Activated CD8-positive, alpha-beta memory T cell treated with anti-CD3 and anti-CD28 coated beads for 4 hours (primary cell): ENCODE measurements at places on chromosomes 1 and 21.

GRCh38 chr1:151416231-151416630 lies 16.9 kb downstream of the PSMB4 start:
- no peak for DNase-seq

- DNase-seq: no peak
Measured at GRCh38 chr1:225996946-225997545, 2.1 kb downstream of the SDE2 start.

GRCh38 chr1:34926156-34926555 lies 3.3 kb downstream of the DLGAP3 start:
- DNase-seq: no peak

DNA sequence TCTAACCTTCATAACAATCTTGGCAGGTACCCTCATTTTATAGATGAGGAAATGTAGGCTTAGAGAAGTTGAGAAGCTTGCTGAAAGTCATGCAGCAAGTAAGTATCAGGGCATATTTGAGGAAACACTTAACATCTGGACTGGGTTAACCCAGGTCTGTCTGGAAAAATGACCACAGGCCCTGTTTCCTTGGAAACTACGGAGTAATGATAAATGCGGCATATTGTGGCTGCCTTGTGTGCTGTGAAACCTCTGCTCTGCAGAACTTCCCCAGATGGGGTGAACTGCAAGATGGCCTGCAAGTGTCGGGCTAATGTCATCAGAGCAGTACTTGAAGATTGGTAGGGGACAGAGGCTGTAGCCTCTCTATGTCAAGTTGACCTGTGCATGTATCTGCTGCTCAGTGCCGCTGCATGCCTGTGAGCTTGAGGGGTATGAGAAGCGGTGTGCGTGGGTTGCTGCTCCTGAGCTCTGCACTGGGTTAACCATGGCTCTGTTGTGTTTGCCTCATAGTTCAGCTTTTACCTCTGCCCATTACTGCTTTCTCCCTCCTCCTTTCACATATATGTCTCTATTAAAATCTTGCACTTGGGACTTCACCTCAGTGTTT lies 83.1 kb downstream of the WDR3 start:
- no peak for DNase-seq

DNA sequence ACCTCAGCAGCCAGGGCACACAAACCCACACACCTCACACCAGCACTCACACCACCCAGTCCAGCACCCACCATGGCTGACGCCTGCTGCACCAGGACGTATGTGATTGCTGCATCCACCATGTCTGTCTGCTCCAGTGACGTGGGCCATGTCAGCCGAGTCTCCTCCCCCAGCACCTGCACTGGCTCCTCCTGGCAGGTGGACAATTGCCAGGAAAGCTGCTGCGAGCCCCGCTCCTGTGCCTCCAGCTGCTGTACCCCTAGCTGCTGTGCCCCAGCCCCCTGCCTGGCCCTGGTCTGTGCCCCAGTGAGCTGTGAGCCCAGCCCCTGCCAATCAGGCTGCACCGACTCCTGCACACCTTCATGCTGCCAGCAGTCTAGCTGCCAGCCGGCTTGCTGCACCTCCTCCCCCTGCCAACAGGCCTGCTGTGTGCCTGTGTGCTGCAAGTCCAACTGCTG lies at the start of gene KRTAP10-8:
Gene KRTAP10-8 (plus strand): TSS at position 51 of the 458 bp plus-strand sequence. CDS start 22 bp downstream, at position 73.
- no peak for DNase-seq

- DNase-seq: no peak
Measured at GRCh38 chr1:12809933-12810332, 18.7 kb downstream of the PRAMEF1 start.

DNA sequence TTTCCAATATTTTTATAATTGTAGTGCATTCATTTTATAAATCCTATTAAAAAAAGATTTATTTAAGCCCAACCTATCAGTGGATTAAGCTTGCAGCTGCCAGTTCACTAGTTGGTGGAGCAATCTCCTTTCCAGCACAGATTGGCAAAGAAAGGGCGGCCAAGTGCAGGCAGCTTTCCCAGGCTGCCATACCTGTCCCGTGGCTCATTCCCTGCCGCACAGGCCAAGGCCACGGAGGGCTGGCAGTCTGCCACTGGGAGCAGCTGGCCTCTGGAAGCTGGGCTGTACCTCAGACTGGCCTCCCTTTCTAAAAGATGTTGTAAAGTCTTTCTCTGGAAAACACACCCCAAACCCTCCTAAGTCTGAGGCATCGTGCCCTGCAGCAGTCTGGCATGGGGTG lies 74.2 kb downstream of the SIM2 start:
- DNase-seq: no peak

DNA sequence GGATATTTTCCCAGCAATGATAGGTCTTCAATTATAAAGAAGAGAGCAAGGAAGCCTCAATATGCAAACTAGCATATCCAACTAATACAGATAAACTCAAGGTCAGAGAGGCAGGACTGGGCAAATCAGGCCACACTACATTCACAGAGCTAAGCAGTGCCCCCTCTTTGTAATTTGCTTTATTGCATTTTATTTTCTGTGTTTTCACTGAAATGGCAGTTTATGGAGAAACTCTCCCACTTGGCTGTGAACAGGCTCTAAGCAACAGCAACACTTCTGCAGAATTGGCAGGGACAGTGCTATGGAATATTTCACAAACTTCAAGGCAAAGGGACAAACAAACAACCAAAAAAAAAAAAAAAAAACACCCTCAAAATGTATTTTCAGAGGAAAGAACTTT lies 93.4 kb upstream of the SOD1 start:
- DNase-seq: no peak

DNA sequence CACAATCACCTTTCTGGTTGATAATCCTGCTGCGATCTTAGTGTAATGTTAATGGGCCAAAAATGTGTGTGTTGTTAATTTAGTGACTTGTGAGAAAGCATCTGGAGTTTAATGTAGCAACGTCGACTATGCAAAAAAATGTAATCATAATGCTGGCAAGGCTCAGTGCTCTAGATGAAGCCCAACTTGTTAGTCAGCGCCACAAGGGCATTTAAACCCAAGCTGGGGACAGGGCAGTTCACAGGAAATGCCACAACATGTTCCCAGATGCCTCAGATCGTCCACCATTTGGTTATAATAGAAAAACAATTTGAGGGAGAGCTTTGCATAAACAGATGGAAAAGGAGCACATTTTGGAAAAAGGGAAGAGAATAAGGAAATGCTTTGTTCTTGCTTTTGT lies 585.4 kb upstream of the PLXNA2 start:
- no peak for DNase-seq

DNA sequence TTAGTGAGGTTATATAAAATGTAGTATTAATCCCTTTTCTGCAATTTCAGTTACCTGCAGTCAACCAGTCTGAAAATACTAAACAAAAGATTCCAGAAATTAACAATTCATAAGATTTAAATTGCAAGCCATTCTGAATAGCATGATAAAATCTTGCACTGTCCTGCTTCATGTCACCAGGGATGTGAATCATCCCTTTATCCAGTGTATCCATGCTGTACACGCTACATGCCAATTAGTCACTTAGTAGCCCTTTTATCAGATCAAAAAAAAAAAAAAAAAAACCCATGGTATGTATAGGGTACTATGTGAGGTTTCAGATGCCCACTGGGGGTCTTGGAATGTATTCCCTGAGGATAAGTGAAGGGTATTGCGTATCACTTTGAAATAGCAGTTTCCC lies 191.3 kb upstream of the HP1BP3 start:
- no peak for DNase-seq

DNA sequence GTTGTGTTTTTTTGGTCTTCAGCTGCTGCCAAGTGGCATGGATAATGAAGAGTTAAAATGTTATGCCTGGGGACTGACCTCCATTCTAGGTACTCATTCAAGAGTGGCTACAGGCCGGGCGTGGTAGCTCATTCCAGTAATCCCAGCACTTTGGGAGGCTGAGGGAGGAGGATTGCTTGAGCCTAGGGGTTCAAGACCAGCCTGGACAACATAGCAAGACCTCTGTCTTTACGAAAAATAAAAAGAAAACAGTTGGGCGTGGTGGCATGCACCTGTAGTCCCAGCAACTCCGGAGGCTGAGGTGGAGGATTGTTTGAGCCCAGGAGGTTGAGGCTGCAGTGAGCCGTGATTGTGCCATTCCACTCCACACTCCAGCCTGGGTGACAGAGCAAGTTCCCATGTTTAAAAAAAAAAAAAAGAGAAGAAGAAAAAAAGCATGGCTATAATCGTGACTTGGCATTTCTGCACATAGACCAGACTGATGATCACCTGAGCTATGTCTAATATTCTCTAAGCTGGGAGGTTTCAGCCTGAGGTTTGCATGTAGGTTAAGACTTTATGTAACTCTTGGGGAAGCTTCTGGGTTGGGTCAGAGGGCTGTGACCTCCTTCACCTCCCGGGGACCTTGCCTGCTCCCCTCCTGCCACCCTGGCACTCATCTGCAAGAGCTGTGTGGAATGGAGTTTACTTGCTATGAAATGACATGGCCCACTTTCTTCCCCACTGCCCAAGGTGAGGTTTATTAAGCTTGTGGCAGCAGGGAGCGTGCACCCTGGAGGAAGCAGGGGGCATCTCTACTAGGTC lies 51.3 kb downstream of the DHRS3 start:
- no peak for DNase-seq

DNA sequence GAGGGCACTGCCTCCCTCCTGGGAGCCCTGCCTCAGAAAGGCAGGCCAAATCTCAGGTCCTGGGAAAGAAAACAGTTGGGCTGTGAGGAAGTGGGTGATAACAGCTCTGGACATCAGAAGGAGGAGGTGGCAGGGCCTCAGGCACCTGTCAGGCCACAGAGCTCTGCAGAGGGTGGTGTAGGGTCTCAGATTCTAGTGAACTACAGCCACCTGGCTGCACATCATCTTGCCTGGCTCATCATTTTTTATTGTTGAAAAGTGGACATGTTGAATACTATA lies 15.3 kb upstream of the ZNF678 start:
- no peak for DNase-seq

DNA sequence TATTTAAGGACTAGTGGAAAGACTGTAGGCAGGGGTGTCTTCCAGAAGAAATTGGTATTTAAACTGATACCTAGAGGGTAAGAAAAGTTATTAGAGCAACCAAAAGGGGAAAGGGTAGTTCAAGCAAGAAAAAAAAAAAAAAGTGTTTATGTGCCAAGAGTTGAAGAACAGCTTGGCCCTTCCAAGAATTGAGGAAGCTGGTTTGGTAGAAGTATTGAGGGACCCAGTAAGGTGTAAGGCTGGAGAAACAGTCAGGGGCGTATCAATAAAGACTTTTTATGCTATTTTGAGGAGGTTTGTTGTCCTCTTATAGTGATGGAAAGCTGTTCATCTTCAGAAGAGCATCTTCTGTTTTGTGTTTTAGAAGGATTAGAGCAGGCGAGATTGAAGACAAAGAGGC lies 108.3 kb downstream of the PTPRC start:
- no peak for DNase-seq

- peak; percentile 72 for DNase-seq
Measured at GRCh38 chr1:116724765-116725375, 29.4 kb upstream of the CD2 start.

GRCh38 chr1:86926883-86927282 lies 12.4 kb downstream of the HS2ST1 start:
- DNase-seq: no peak

DNA sequence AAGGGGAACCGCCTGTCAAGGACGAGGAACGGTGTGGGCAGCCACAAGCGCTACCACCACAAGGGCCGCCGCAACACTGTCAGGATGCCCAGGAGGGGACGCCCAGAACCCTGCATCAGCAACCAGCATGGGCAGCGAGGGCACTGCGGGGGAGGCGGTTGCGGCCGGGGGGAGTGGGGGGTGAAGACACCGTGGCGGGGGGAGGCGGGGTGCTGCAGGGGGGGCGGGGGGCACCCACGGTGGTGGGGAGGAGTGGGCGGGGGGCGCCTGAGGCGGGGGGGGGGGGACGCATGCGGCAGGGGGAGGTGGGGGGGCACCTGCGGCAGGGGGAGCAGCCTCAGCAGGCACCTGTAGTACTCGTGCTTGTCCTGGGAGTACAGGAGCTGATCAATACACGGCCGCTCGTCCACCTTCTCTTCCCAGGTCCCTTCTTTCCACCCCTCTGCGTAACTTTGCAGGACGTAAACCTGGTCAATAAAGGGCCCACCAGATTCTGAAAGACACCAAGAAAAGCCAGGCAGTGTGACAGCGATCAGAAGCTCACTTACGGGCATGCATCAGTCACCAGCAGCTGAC lies 4.6 kb downstream of the POFUT2 start:
- no peak for DNase-seq

- DNase-seq: no peak
Measured at GRCh38 chr1:164802529-164803282, 243.7 kb downstream of the PBX1 start.

DNA sequence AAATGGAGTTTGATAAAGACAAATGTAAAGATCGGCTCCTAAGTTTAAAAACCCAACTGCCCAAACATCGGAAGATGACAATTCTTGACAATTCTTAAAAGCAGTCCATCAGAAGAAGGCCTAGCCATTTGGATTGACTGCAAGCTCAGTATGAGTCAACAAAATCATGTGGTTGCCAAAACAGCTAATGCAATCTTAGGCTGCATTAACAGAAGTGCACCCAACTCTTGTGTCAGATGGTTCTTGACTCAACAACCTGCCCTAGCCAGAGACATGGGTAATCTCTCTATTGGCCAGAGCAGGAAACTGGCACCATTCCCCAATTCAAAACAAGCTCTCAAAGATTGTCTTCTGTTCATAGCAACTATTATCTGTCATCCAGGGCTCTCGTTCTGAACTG lies 9.9 kb upstream of the NCF2 start:
- DNase-seq: no peak

GRCh38 chr1:82486969-82487368 lies 686.2 kb downstream of the ADGRL2 start:
- DNase-seq: no peak

DNA sequence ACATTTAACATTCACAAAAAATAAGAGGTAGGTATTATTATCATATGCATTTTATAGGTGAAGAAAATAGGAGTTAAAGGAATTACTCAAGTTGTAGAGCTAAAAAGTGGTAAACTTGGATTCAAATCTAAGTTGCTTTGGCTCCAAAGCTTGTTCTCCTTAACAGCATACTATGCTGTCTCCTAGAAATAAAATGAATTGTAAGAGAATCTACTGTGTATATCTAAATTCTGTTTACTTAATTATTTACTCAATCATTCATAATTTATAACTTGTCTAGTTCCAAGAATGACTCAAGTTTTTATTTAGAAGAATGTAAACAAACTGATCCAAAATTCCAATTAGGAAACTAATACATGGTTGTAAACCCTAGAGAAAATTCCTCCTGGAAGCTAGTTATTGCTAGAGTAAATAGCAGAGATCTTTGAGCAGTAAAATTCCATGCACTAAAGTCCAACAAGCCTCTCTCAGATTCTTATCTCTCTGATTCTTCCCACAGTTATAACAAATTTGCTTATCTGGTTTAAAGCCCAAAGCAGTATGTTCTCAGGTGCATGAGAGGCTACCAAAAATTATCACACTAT lies 132.5 kb upstream of the DPT start:
- DNase-seq: no peak

DNA sequence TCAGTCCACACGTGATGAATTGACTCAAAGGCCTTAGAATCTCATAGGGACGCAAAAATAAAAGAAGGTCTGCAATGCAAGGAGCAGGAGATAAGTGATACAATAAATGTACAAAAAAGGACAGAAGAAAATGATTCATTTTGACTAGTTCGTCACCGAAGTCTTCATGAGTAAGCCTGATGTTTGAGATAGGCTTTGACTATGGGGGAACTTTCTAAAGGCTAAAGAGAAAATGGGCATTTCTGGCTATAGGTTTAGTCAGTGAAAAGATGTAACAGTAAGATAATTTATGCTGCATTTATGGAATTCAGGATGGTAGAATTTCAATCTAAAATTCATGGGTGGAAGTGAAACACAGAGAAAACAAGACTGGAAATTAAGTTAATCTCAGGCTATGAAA lies 163.0 kb downstream of the ADGRL4 start:
- no peak for DNase-seq

GRCh38 chr21:37702241-37702640 lies 214.0 kb downstream of the KCNJ6 start:
- DNase-seq: no peak

GRCh38 chr1:203163891-203164635 lies 11.6 kb downstream of the MYBPH start:
- DNase-seq: no peak
